ENCODE measurements at places on chromosomes 16 and 17.

GRCh38 chr17:47785538-47786123 is 36.0 kb downstream of the OSBPL7 start:
- DNase-seq, result peak; percentile 44

- no peak for DNase-seq
Measured at GRCh38 chr16:49681217-49681883, 174.6 kb downstream of the ZNF423 start.

DNA sequence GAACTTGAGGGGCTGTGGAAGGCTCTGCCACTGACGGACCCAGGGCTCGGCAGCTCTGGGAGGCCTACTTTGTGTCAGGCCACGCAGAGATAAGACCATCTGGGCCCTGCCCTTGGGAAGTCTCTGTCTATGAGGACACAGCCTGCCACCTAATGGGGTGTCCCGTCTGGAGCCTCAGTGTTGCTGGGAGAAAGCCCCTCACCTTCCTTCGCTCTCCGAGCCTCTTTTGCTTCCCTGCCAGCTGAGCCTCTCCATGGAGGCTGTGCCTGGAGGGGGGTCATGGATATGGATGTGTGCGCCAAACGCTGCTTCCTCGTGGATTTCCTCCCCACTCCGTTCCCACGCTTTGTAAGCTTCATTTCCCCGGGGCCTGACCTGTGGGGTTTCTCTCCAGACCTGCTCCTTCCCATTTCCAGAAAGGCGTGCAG is 228.8 kb downstream of the SEC14L1 start:
- no peak for DNase-seq

GRCh38 chr16:4677390-4677789 is 16.0 kb upstream of the NUDT16L1 start:
- DNase-seq, result no peak

DNA sequence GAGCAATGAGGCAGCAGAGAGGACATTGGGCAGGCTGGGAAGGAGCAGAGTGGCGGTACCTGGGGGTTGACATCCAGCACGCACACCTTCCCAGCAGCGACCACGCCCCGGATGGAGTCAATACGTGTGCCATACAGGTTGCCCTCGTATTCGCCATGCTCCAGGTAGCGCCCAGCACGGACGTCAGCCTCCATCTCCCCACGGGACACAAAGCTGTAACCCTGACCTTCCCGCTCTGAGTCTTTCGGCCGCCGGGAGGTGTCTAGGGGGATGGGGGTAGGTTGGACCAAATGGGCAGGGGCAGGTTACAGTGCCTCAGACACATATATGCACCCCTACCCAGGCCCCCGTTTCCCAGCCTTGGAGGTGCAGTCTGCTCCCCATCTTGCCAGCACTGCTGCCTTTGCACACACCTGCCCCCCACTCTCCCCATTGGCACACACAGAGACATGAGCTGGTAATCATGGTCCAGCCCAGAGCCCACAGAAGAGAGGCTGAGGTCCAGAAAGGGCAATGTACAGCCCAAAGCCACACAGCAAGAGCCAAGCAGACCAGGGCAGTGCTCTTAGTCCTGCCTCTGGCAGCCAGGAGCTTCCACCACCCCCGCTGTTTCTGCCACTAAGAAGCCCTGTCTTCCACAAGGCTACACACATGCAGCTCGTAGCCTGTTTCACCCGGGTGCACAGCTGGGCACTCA is 27.5 kb downstream of the MPP2 start:
- no peak for DNase-seq

- peak; percentile 92 for DNase-seq
Measured at GRCh38 chr16:71360378-71360777, 1.9 kb downstream of the CALB2 start.

- DNase-seq, result peak; percentile 89
Measured at GRCh38 chr17:42312285-42313130, 24.2 kb downstream of the STAT5A start.

GRCh38 chr16:84271866-84272265 is 22.8 kb upstream of the WFDC1 start:
- DNase-seq, result no peak

DNA sequence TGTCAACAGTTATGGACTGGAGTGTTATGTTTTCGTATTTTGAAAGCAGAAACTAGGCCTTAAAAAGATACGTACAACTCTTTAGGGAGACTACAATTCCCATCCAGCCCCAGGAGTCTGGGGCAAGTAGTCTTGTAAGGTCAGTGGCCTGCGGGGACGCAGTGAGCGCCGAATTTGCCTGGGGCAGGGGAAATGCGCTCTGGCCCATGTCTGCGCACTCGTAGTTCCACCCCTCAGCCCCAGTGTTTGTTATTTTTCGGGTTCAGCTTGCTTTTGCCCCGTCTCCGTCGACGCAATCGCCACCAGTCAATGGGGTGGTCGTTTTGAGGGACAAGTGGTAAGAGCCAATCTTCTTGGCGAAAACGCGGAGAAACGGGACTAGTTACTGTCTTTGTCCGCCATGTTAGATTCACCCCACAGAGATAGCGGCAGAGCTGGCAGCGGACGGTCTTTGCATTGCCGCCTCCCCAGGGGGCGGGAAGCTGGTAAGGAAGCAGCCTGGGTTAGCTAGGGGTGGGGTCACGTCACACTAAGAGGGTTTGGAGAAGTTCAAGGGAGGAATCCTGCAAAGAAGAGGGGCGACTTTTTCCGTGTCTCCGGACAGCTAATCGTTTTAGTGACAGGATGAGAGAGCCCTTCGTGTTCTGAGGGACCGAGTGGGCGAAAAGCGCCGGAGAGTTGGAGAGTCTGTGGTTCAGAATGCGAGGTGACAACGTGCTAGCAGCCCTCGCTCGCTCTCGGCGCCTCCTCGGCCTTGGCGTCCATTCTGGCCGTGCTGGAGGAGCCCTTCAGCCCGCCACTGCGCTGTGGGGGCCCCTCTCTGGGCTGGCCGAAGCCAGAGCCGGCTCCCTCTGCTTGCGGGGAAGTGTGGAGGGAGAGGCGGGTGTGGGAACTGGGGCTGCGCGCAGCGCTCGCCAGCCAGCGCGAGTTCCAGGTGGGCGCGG is 1.1 kb upstream of the BRCA1 start:
- DNase-seq, result peak; percentile 50

DNA sequence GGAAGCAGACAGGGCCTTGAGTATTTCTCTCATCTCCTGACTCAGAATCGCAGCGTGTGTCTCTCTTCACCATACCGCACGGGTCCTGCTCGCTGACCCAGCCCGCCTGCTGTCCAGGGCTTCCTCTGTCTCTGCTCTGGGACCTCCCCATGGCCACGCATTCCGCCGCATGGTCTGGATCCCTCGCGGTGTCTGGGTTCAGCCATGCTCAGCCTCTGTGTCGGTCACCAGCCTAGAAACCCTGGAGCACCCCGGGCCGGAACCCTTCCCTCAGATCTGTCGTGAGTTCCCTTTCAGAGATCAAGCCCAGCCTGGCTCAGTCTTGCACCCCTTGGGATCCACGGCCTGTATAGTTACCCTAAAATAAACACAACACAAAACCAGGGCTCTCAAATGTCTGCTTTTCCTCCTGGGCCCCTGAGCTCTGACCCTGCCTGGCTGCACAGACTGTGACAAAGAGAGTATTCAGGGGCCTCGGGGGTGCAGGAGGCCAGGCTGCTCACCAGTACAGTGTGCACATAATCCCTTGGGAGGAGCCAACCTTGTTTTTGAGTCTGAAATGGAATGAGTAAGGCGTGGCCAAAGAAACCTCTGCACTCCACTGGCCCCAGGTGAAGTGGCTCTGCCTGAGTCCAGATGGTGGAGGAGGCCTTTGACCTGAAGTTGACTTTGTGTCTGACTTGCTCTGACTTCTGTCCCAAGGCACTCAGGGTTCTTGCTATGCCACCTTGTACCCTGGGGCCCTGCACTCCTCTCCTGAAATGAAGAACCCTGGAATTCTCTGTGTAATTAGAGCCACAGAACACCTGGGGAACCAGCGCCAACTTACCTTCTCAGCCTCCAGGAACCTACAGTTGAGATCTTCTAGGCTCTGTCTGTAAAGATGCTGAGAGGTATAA is 5.8 kb upstream of the SPIRE2 start:
- no peak for DNase-seq

DNA sequence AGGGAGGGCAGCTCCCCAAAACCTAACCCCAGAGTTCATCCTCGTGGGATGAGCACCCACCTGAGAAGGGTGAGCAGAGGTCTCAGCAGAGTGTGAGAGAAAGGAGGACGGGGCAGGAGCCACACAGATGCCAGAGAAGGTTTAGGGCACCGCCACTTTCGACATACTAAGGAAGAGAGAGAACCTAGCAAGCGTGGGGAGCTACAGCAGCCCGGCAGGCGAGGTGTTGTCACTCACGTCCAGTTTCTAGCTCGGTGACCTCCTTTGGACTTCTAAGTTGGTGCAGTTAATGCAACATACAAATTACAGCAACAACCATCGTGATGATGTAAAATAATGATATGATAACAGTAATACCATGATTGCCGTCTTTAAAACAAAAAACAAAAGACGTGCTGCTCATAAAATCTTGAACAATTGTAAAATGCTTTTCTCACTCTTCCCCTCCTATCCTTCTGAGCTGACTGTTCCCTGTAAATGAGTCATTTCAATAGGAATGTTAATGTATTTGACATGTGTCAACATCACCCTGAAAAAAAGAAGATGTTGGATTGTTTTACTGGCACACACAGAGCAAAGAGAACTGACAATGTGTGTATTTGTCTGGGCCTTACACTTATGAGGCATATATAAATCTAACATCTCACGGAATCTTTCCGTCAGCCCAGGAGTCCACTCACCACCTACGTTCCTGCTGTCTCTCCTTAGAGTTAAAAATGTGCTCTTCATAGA is 158.2 kb upstream of the MAF start:
- DNase-seq, result no peak

DNA sequence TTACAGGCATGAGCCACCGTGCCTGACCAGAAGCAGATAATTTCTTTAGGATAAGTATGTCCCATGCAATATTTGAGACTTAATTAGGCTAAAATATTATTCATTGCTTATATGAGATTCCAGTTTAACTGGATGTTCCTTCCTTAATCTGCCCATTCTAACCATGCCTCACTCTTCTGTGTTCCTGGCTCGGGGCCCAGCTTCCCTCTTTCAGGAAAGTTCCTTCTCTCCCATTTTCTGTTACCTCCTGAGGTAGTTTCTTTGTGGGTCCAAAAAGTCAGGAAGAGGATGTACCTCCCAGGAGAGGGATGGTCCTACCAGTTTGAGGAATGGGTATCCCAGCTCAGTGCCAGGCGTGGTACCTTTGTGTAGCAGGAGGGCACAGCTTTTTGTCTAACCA is 23.3 kb downstream of the UNK start:
- no peak for DNase-seq

- DNase-seq, result peak; percentile 84
Measured at GRCh38 chr17:8056232-8056975, 17.5 kb downstream of the ALOX15B start.

- DNase-seq, result peak; percentile 29
Measured at GRCh38 chr16:24255456-24256371, at the start of gene CACNG3. CACNG3 (plus strand) TSS chr16:24256335; CDS start chr16:24256755, 420 bp downstream.

GRCh38 chr17:63792055-63792729 is 18.2 kb downstream of the DDX42 start:
- no peak for DNase-seq

DNA sequence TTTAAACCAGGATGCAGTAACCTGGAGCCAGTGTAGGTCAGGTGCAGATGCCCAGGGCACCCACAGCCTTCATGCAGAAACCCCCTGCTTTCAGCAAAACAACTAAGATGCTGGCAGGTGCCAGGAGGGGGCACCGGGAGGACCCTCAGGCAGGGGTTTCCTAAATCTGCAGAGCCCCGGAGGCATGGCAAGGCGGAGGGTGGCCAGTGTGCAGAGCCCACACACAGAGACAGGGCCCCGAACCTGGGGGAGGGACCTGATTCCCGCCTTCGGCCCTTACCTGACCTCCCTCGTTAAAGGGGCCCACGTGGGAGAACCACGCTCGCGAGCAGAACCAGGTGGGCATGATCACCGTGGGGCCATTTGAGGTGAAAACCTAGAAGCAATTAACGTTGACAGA is 114.0 kb upstream of the METRNL start:
- no peak for DNase-seq

GRCh38 chr17:80265205-80266068 is 4.8 kb downstream of the RNF213 start:
- no peak for DNase-seq

- DNase-seq, result peak; percentile 36
Measured at GRCh38 chr17:21288571-21289017, 4.1 kb downstream of the MAP2K3 start.

DNA sequence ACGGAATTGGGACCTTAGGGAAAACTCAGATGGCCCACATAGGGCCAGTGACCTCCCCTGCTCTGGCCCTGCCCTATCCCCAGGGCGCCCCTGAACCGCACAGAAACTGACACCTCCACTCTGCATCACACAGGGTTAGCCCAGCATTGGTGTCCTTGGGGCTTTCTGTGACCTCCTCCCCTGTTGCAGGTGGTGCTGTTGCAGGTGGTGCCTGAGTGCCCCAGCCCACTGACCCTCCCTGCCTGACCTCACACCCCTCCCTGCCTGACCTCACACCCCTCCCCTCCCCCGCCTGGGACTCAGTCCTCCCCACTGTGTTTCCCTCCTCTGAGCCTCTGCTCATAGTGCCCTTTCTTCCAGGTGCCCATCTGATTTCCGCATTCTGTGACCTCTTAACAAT is 21.4 kb downstream of the TNFRSF13B start:
- no peak for DNase-seq

GRCh38 chr17:38867968-38868816 is 1.7 kb upstream of the LASP1 start:
- DNase-seq, result peak; percentile 77

- peak; percentile 90 for DNase-seq
Measured at GRCh38 chr17:49230636-49231562, at the start of gene PHOSPHO1. PHOSPHO1 (minus strand) TSS chr17:49230787; CDS start chr17:49226691, 4,096 bp downstream.

DNA sequence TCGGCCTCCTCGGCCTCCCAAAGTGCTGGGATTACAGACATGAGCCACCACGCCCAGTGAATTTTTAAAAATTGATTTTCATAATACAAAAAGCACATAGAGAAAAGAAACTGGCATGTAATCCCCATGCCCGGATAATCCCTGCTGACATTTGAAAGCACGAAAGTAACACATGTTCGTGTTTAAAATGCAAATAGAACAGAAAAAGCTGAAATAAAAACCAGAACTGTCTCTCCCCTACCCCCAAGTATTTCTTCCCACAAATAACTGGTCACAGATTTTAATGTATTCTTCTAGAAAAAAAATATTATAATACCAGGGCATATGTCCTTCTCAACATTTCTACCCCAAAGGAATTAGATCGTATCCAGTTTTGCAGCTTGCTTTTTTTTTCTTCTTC is 222.9 kb downstream of the SLC39A11 start:
- no peak for DNase-seq

GRCh38 chr16:531494-532125 is 4.1 kb downstream of the CAPN15 start:
- no peak for DNase-seq

DNA sequence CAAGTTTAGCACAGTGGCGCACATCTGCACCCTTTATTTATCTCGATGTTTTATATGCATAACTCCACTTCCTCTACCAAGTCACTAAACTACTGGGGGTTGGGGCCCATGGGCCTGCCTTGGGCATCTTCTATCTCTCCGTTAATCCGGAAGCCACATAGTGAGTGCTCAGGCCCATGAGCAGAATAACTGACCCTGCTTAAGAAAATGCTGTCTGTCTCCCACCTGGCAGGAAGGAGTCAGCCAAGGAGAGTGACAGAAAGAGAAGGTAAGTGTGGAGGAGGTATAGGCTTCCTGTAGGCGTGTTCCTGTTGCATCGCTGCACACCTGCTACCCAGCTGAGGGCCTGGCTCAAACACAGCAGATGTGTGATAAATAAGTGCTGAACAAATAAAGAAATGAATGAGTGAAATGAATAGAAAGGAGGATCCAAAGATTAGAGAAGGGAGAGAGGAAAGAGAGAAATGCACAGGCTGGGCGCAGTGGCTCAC is 320.1 kb downstream of the SLC39A11 start:
- no peak for DNase-seq
